ENCODE measurements at places on chromosomes 2 and 18. TPM values are rescaled to one million over a fixed set of nuclear protein-coding genes. Genes with fewer than 3 reads are reported as not detected.
A peak's percentile ranks its signal among the peaks of the same experiment; 100 is the strongest.

- H3K4me3 ChIP-seq = no peak overlapping the region
- no peaks in the 10 kb centered on the region for H3K36me3 ChIP-seq
- peak; percentile 11 for DNase-seq
Measured at GRCh38 chr2:64625299-64626145, 28.2 kb downstream of the SERTAD2 start.

- H3K4me3 ChIP-seq = no peak overlapping the region
- peaks cover 56% of the 10 kb centered on the region for H3K4me1 ChIP-seq
- peaks cover 75% of the 10 kb centered on the region for H3K36me3 ChIP-seq
- no peak for DNase-seq
- no peak overlapping the region for H3K27ac ChIP-seq
Measured at GRCh38 chr2:173952267-173953046, 12.7 kb downstream of the SP3 start.

Gene UGT1A3
- not detected for total RNA-seq

Gene FAM237A
- total RNA-seq = not detected

GRCh38 chr2:102703748-102704147 lies 58.1 kb upstream of the TMEM182 start:
- no peak overlapping the region for H3K4me3 ChIP-seq
- H3K4me1 ChIP-seq = no peaks in the 10 kb centered on the region
- H3K27ac ChIP-seq = no peak overlapping the region
- H3K36me3 ChIP-seq = no peaks in the 10 kb centered on the region
- DNase-seq = no peak

Gene VWA3B
- not detected for total RNA-seq

Gene PSMA8
- total RNA-seq = 0.83 TPM

GRCh38 chr18:7950380-7951136 lies 383.4 kb downstream of the PTPRM start:
- H3K4me1 ChIP-seq = peaks cover 31% of the 10 kb centered on the region
- DNase-seq = no peak
- H3K36me3 ChIP-seq = no peaks in the 10 kb centered on the region
- peak overlapping the region; percentile 52 for H3K27ac ChIP-seq

DNA sequence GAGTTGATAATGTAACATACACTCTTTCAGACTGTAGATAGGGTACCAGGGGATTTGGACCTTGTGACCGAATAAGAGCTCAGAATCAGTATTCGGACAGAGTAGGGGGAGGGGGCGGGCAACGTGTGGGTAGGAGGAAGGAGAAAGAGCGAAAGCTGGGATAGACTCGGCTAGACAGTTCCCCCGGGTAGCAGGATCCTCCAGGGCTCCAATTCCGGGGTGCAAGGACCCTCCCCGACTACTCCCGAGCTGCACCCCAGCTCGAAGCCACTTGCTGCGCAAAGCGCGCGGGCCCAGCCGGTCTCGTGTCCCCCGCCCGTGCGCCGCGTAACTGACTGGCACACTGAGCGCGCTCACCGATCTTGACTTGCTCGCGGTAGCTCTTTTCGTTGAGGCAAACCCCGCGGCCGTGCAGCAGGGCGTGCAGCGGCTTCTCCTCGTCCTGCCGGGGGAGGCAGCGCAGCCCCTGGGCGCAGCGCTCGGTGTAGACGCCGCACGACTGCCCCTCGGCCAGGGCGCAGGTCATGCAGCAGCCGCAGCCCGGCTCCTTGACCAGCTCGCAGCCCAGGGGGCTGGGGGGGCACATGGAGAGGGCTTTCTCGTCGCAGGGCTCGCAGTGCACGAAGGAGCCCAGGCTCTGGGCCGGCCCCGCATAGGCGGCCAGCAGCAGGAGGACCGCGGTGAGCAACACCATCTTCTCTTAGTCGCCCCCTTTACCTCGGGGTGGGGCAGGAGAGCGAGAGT lies 1.1 kb downstream of the IGFBP5 start:
- peaks cover 22% of the 10 kb centered on the region for H3K4me1 ChIP-seq
- H3K36me3 ChIP-seq = no peaks in the 10 kb centered on the region
- peaks cover 69% of the 10 kb centered on the region for H3K27me3 ChIP-seq
- peak; percentile 31 for DNase-seq
- peak overlapping the region; percentile 5 for H3K4me3 ChIP-seq

DNA sequence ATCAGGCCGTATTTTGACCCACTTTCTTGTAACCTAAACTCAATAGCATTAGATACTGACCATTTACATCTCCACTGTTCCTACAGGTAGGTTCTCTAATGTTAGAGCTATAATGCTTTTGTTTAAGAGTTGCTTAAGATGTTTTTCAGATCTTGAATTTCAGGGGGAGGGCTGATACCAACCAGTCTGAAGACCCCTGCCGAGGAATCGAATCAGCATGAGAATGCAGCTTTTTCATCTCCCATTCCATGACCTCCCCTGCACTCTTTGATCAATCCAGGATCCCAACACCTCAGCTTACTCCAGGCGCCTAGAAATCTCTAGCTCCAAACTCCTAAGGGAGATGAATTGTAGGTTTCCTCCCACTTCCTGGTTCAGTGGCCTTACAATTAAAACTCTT lies 120.5 kb upstream of the MC4R start:
- H3K4me1 ChIP-seq = no peaks in the 10 kb centered on the region
- no peaks in the 10 kb centered on the region for H3K36me3 ChIP-seq
- DNase-seq = no peak
- no peak overlapping the region for H3K4me3 ChIP-seq
- H3K27me3 ChIP-seq = no peaks in the 10 kb centered on the region

DNA sequence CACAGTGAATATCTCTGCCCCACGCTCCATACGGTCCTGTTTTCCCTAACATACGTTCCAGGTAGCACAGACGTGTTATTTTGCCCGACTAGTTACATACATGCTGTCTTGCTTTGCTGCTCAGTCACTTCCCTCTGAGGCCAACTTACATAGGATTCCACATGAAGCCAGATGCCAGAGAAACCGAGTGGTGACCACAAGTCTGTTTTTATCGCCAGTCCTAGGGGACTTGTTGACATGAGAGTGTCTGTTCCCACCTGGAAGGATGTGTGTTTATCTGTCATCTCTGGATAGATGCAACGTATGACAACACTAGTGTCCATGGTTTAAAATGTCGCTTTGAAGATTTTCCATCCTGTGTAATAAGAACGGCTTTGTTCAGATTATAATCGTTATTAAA lies 32.6 kb downstream of the PMAIP1 start:
- H3K27me3 ChIP-seq = peaks cover 7% of the 10 kb centered on the region
- no peaks in the 10 kb centered on the region for H3K36me3 ChIP-seq
- H3K4me1 ChIP-seq = peaks cover 8% of the 10 kb centered on the region
- DNase-seq = no peak

DNA sequence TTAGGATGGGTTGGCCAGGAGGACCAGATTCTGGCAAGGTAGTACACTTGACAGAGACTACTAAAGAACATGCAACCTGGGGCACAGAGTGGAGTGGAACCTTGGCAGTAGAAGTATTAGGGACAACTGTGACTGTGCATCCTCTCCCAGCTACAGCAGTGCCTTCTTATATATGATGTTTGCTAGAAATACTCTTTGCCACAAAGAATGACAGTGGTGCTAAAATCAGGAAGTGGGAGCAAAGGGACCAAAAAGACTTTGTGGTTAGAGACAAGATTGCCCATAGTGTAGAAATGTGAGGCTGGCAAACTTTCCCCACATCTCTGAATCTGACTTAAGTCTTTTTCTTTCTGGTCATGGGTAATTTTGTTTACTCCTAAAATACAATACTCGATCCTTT lies 9.4 kb upstream of the SLC38A11 start:
- no peak overlapping the region for H3K27ac ChIP-seq
- no peaks in the 10 kb centered on the region for H3K27me3 ChIP-seq
- DNase-seq = no peak
- no peaks in the 10 kb centered on the region for H3K4me1 ChIP-seq
- H3K36me3 ChIP-seq = no peaks in the 10 kb centered on the region

Gene IL1F10
- total RNA-seq = not detected

Gene ACMSD
- not detected for total RNA-seq

GRCh38 chr2:241432824-241433448 lies 75.4 kb downstream of the STK25 start:
- H3K27ac ChIP-seq = no peak overlapping the region
- no peaks in the 10 kb centered on the region for H3K27me3 ChIP-seq
- DNase-seq = no peak
- H3K36me3 ChIP-seq = peaks cover 10% of the 10 kb centered on the region

- H3K27ac ChIP-seq = peak overlapping the region; percentile 38
- peaks cover 36% of the 10 kb centered on the region for H3K4me1 ChIP-seq
- no peak overlapping the region for H3K4me3 ChIP-seq
- H3K36me3 ChIP-seq = peaks cover 5% of the 10 kb centered on the region
Measured at GRCh38 chr2:43302961-43303494, 76.6 kb upstream of the ZFP36L2 start.

DNA sequence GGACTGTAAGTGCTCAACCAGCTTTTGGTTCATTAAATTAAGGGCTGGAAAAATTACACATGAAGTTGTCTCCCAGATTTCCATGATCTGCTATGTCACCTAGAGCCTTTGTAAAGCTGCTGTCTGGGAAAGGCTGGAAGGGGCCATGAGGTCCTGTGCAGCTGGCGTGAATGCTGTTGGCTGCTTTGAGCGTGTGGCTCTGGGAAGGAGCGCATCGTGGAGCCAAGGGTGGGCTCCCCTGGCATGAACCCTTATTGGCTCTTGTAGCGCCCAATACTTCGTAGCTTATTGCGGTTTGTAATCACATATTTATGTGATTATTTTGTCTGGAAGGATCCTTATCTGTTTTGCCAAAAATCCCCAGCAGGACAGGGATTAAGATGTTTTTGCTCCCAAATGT lies 70.5 kb upstream of the LMAN1 start:
- no peak overlapping the region for H3K27ac ChIP-seq
- no peaks in the 10 kb centered on the region for H3K36me3 ChIP-seq
- peaks cover 4% of the 10 kb centered on the region for H3K27me3 ChIP-seq
- H3K4me3 ChIP-seq = no peak overlapping the region

DNA sequence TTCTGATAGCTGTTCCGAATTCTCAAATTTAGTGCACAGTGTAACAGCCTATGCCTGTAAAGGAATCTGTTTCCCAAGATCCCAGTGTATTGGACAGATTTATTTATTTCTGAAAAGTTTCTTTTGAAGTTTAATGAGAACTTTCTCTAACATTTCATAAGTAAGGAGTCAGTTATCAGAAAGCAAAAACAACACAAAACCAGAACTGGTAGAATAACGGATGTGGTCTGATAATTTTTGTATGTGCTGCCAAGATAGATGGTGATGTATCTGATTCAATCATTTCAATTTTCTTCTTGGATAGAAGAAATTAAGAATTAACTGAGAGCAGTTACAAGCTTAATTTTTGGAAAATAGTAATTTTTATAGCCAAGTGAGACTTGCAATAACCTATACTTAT lies 374.3 kb downstream of the SOCS6 start:
- no peaks in the 10 kb centered on the region for H3K36me3 ChIP-seq
- no peak overlapping the region for H3K27ac ChIP-seq
- peaks cover 8% of the 10 kb centered on the region for H3K4me1 ChIP-seq
- H3K4me3 ChIP-seq = no peak overlapping the region
- no peak for DNase-seq

DNA sequence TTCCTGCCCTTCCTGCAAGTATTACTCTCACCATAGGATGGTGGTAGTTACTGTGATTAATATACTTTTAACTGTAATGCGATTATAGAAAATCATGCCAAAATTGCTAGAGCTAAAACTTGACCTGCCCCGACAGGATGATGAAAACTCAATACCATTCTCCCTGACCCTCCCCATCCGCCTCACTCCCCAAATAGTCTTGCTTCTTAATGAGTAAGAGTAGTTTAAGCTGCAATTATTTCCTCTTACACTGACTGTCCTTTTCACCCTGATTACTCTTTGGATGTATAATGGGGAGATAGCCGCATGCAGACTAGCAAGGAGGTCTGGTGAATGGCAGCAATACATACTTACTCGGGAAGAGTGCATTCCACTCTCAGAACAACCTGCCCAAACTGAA lies 269.6 kb upstream of the SIX3 start:
- no peaks in the 10 kb centered on the region for H3K27me3 ChIP-seq
- H3K27ac ChIP-seq = no peak overlapping the region
- peaks cover 3% of the 10 kb centered on the region for H3K4me1 ChIP-seq
- no peak overlapping the region for H3K4me3 ChIP-seq
- no peaks in the 10 kb centered on the region for H3K36me3 ChIP-seq

- H3K36me3 ChIP-seq = no peaks in the 10 kb centered on the region
- no peak overlapping the region for H3K27ac ChIP-seq
- peaks cover 3% of the 10 kb centered on the region for H3K4me1 ChIP-seq
- H3K4me3 ChIP-seq = no peak overlapping the region
Measured at GRCh38 chr2:115160531-115161080, 718.2 kb downstream of the DPP10 start.

GRCh38 chr2:151277067-151277466 lies 12.4 kb downstream of the NMI start:
- no peak for DNase-seq
- no peak overlapping the region for H3K27ac ChIP-seq
- no peaks in the 10 kb centered on the region for H3K27me3 ChIP-seq
- peaks cover 2% of the 10 kb centered on the region for H3K4me1 ChIP-seq
- H3K36me3 ChIP-seq = peaks cover 81% of the 10 kb centered on the region

Gene UGT1A8
- total RNA-seq = not detected

GRCh38 chr2:161570424-161571050 lies 53.7 kb upstream of the SLC4A10 start:
- no peaks in the 10 kb centered on the region for H3K36me3 ChIP-seq
- peak overlapping the region; percentile 18 for H3K27ac ChIP-seq
- DNase-seq = no peak
- H3K4me3 ChIP-seq = no peak overlapping the region

DNA sequence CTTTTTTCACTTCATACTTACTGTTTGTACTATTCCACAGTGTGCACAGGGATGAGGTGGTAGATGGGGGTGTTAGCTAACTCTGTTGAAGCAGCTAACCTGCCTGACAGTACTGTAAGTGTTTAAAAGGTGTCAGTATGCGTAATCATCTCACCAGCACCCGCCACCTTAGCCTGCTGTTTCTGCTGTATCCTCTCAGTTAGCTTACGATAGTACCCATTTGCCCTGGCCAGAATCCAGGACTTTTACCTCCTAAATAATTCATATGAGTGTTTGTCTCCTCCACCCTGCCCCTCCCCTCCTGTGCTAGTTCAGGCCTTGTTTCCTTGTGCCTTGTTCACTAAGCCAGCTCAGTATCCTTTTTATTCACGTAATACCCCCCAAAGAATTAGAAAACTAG lies 34.2 kb downstream of the TRAPPC12 start:
- H3K36me3 ChIP-seq = peaks cover 13% of the 10 kb centered on the region
- H3K27me3 ChIP-seq = no peaks in the 10 kb centered on the region
- no peak overlapping the region for H3K27ac ChIP-seq
- H3K4me3 ChIP-seq = no peak overlapping the region
- no peaks in the 10 kb centered on the region for H3K4me1 ChIP-seq
- DNase-seq = no peak

Gene BCL2
- 102 TPM for total RNA-seq

Gene EN1
- not detected for total RNA-seq

Gene STON1
- 3.0 TPM for total RNA-seq

Gene LRRC30
- total RNA-seq = not detected

Gene FAM117B
- 5.2 TPM for total RNA-seq

Gene FOXD4L1
- 0.23 TPM for total RNA-seq

GRCh38 chr18:492451-492850 lies 8.1 kb downstream of the COLEC12 start:
- no peak overlapping the region for H3K27ac ChIP-seq
- H3K4me1 ChIP-seq = no peaks in the 10 kb centered on the region
- peaks cover 7% of the 10 kb centered on the region for H3K27me3 ChIP-seq
- no peak for DNase-seq
- H3K4me3 ChIP-seq = no peak overlapping the region

All from activated CD4-positive, alpha-beta memory T cell treated with anti-CD3 and anti-CD28 coated beads, Interleukin-2, amount 10 ng/mL, durations not matched to agents 7 days and 5 days (primary cell).